T-helper 17 cell (primary cell): ENCODE measurements at places on chromosomes 3 and 15. TPM values are rescaled to one million over a fixed set of nuclear protein-coding genes. Genes with fewer than 3 reads are reported as not detected.

- no peak for DNase-seq
Measured at GRCh38 chr3:49841126-49841696, 15.2 kb downstream of the TRAIP start.

- DNase-seq: no peak
Measured at GRCh38 chr15:69232144-69232543, 66.6 kb upstream of the PAQR5 start.

DNA sequence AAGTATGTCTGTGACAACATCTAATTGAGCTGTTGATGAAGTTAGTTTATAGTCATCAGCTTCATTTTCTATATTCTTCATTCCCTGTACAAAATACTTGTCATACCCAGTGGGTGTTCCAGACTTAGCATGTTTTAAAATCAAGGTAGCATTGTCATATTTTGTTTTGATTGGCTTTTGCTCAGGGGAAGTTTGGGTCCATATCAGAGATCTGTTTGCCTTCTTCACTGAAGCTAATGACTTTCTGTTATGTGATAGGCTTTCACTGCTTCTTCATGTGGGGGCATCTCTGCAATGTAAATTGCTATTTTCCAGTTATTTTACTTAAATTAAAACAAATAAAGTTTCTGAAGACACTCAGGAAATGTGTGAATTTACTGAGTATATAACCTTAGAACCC lies 15.1 kb downstream of the GLCE start:
- DNase-seq: no peak

DNA sequence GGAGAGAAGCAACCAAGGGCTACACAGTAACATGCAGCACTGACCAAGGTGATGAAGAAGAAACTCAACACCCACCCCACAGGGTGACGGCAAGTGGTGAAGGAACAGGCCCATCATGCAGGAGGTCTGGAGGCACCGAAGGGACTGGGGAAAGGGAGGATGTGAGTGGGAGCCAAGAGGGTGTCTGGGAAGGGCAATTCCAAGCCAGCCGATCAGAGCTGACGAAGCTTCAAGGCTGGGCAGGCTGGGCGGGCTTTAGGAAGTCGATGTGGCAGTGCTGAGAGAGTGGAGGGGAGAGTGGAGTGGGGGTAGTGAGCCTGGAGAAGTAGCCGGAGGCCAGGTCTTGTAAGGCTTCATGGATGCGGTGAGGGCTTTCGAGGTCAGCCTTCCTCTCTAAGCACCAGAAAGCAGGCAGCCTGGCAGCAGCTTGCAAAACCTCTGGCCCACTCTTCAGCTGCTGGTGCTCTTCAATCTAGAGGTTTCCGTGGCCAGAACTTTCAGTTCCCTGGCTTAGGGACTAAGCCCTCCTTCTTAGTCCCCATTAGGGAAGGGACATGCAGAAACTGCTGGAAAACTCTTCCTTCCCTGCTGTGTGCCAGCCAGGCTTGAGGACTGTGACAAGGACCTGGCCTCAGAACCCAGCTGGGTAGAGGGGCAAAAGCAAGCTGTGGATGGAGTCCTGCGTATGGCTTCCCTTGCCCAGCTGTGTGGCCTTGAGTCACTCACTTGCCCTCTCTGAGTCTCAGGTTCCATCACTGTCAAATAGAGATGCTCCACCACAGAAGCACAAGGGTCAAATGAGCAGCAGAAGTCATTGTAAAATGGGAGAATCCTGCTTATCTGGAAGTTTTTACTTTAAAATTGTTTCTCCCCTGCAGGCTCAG lies 72.1 kb downstream of the TLE3 start:
- no peak for DNase-seq

The AHSG gene
- total RNA-seq: not detected
